Mucosa of gallbladder (tissue), 1 donor: ENCODE measurements at places on chromosomes 6 and 20. TPM values are rescaled to one million over a fixed set of nuclear protein-coding genes. Genes with fewer than 3 reads are reported as not detected.

The DNAH8 gene
- 0.03 TPM for total RNA-seq

The PDE10A gene
- 29.0 TPM for total RNA-seq

The C6orf15 gene
- not detected for total RNA-seq

The ROS1 gene
- 0.12 TPM for total RNA-seq

The JPH2 gene
- total RNA-seq = 48.9 TPM

The PRND gene
- total RNA-seq = not detected

The C20orf204 gene
- 1.7 TPM for total RNA-seq

The MAPK13 gene
- 72.2 TPM for total RNA-seq

The RAET1L gene
- total RNA-seq = not detected

The COQ3 gene
- 4.3 TPM for total RNA-seq

The PRELID3B gene
- total RNA-seq = 35.0 TPM

The CLDN20 gene
- total RNA-seq = 0.23 TPM

The OOEP gene
- 0.58 TPM for total RNA-seq

The GABRR1 gene
- total RNA-seq = not detected

The TIAM2 gene
- 24.6 TPM for total RNA-seq

The HLA-DOB gene
- 0.69 TPM for total RNA-seq

The MRPL2 gene
- total RNA-seq = 49.1 TPM

The ZNF334 gene
- 7.7 TPM for total RNA-seq

The NOX3 gene
- total RNA-seq = not detected

The MRS2 gene
- total RNA-seq = 35.1 TPM

The BPIFB4 gene
- not detected for total RNA-seq

The HDGFL1 gene
- not detected for total RNA-seq

The FOXS1 gene
- 1.6 TPM for total RNA-seq

The CNKSR3 gene
- 39.0 TPM for total RNA-seq

The STX11 gene
- total RNA-seq = 2.9 TPM

The FKBP1A gene
- 177 TPM for total RNA-seq

The TFEB gene
- 41.7 TPM for total RNA-seq

The SF3B5 gene
- 124 TPM for total RNA-seq

The CLPSL1 gene
- total RNA-seq = 0.49 TPM
